ENCODE measurements at places on chromosomes 2 and 18.

DNA sequence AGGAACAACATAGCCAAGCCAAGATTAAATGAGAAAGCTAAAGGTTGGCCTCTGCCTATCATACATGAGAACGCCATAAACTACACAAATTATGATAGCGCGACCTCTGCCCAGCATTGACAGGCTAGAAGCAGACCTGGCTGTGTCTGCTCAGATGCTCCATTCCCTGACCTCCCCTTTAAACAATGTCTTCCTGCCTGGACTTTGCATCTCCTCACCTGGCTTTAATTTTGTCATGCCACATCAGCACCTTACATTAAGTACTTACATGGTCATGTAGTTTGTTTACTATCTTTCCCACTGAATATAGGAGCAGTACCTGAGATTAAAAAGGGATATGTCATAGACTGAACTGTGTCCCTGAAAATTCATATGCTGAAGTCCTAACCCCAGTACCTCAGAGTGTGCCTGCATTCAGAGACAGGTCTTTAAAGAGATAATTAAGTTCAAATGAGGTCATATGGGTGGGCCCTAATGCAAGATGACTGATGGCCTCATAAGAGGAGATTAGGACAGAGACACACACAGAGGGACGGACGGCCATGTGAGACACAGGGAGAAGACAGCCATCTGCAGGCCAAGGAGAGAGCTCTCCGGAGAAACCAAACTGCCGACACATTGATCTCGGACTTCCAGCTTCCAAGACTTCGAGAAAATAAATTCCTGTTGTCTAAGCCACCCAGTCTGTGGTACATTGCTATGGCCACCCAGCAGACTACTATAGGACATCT, 103.7 kb downstream of the BIN1 start:
- no peak for DNase-seq

GRCh38 chr2:137185378-137186078, 420.2 kb downstream of the THSD7B start:
- DNase-seq, result no peak

DNA sequence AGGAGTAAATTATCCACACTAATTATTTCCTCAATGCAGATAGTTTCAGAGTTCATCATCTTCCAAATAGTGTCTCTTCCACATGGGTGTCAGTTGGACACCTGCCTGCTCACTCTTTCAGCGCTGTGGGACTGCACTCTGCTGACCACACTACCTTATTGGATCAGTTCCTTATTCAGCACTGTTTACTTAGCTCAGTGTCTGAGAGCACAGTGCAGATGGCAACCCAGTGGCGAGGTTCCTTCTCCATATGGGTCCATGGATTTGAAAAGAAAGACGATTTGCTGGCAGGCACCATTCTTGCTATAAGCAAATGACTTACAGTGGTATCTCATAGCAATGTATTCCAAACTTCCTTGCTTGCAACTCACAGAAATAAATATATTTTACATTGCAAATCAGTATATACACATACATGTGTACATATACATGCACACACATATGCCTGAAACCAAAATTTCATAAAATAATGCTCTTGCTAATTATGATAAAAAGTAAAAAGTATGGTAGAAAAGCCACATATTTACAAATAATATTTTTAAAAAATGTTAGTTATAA, 354.8 kb downstream of the INSIG2 start:
- no peak for DNase-seq

DNA sequence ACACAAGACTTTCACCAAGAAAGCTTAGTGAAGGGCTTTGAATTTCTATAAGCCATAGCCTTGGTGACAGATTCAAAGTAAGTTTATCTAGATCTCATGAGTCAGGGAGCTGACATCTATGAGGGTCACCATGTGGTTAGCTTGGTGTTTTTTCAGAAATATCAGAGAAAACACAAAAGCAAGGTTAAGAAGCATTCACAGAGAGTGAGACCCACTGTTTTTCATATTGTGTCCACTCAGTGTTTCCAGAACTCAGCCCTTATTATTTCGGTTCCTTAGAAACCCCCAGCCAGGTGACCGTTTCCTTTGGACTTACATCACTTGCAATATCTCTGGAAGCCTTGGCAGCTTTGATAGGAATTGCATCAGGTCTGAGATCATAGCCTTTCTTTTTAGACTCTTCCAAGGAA, 76.6 kb downstream of the NEB start:
- no peak for DNase-seq

DNA sequence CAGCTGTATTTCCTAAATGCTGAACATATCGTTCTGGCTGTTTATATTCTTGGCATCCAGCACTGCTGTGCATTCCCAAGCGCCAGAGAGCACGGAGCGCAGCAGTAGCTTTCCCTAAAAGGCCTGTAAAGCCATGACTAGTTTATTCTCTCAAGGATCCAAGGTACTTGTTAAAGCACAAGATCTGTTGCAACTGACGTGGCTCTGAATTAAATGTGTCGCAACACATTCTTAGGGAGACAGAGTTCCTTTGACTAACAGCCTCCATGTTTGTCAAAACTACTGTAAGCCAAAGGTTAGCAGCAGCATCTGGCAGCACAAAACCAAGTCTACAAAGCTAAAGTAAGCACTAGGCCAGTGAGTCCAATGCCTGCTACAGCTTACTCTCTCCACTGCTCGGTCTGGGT, 188.6 kb upstream of the FN1 start:
- peak; percentile 57 for DNase-seq

DNA sequence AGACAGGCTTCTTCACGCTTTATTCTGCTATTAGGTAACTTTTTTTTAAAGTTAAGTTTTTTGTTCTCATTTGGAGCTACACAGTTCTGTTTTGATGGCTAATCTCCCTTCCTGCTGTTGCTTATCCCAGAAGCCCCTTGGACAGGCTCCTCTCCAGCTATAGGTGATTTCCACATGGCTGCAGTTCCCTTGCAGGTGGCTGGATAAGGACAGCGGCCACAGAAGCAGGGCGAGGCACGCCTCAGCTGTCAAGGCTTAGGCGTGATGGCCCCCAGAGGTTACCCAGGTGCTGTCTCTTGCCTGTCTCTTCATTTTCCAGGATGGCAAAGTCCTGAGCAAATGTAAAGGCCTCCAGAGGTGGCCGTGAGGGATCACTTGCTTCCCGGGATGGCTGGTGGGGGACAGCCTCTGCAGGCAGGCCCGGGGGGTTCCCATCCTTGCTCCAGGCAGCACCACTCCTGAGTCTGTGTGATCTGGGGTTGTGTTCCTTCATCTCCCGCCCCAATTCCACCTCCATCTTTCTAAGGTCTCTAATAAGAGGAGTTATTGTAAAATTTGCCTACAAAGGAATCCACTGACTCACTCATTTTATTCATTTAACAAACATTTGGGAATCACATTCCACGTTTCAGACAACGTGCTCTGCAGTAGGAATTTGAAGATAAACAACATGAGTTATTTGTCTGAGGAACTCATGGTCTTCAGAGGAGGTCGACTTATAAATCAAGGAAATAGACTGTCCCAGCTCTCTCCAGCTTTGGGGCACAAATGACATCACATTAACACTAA, 53.4 kb downstream of the NAPG start:
- no peak for DNase-seq

- no peak for DNase-seq
Measured at GRCh38 chr2:11068079-11068741, 87.1 kb upstream of the SLC66A3 start.

DNA sequence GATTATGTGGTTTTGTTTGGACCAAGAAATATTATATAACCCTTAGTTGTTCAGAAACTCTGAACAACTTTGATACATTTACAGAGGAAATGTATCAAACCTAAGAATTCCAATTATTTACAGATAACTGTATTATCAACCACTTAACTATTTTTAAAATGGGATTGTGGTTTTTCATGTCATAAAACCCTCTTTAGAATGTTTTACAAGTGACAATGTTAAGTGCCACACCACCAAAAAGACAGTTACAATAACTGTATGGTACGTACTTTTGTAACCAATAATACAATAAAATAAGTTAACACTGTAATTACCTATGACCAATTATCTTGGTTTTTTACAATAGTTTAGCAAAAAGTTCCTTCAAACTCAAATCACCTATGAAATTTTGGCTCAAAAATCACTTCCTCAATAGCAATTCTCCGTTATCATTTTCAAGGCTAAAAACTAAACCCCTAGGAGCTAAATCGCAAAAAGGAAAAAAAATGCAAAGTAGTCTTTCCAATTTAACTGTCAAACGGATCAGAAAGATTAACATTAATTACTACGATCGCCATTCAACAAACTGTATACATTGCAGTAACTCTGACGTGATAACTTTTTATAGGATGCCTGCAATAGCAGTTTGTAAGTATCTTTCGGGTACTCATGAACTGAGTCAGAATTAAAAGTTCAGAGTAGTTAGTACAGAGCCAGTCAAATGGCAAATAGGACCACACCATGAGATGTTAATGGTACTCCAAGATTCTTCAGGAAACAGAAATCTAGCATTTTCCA, 1.5 kb downstream of the ROCK1 start:
- no peak for DNase-seq

DNA sequence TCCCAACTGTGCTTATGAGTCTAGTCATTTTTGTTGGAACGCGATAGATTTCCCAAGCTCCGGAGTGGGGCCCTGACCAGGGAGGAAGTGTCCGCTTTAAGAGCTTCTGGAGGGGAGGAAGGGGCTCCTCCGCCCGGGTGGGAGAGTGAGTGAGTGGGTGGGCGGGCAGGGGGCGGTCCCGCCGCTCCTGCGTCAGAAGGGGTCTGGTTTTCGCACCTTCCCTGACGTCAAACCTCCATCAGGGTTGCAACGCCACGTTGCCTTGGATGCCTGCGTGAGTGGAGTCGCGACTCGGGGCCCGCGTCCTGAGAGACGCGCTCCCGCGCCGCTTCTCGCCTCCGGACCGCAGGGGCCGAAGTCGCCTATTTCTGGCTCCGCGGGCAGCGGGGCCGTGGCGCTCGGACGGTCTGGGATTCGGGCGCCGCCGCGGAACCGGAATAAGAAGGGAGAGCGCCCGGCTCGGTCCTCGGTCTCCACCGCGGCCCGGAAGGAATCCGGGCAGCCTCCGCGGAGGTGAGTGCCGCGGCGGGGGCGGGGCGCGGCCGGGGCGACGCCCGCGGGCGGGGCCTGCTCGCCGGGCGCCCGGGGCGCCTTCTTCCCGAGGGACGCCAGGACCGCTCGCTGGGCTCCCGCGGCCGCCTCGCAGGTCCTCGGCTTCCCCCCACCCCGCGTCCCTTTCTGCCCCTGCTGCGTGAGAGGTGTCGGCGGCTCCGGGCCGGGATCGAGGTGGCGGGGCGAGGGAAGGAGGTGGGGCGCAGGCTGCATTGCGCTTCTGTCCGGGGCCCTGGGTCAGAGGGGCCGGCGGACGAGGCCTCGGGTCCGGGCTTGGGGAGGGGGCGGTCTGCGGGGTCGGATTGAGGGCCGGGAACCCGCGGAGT, at the start of gene ZDBF2:
Gene ZDBF2 (plus strand): TSS at position 230 of the 878 bp plus-strand sequence. CDS start 7,187 bp downstream, outside the sequence.
- DNase-seq, result no peak

GRCh38 chr2:200705305-200706041, 106.2 kb upstream of the BZW1 start:
- no peak for DNase-seq

DNA sequence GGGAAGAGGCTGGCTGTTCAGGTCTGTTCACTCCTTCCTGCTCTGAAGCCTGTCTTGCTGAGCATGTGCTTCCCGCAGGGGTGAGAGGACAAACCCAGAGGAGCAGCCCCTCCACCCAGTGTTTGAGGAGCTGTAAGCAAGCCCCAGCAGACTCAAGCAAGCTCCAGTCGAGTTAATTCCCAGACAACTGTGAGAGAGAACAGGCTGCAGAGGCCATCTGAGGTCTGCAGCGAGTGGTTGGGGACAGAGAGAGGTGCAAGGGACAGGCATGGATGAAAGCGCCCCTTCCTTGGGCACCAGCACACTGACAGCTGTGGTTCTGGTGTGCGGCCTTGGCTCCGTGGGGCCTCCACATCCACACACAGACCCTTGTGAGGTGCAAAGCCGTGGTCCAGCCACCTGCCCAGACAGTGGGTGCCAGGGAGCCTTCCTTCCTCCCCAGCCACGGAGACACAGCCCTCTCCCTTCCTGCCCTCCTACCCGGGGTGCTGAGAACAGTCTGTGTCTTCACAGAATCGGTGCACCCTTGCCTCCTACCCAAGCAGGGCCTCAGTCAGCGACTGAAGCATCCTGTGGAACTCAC, 36.2 kb downstream of the MAL start:
- DNase-seq, result no peak

GRCh38 chr18:9096007-9096371, 6.5 kb upstream of the NDUFV2 start:
- DNase-seq, result no peak

DNA sequence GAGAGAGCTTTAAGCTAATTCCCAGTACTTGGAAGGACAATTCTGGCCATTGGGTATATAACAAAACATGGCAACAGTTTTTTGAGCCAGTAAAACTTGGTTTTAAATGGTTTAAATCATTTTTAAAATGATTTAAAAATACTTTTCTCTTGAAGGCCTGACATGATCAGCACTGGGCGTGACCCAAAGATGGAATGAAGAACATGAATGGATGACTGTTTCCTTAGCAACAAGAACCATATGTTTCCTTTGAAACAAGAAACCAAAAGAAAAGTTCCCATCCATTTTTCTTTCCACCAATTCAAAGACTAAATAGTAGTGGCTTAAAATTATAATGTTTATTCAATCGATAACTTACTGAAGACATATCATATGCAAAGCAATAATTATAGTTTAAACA, 348.3 kb upstream of the FIGN start:
- DNase-seq, result no peak

Measured in inflammatory macrophage treated with lipopolysaccharide for 1 hour (primary cell).